Epithelial cell of proximal tubule (primary cell): ENCODE measurements at places on chromosomes 5 and 9. TPM values are rescaled to one million over a fixed set of nuclear protein-coding genes. Genes with fewer than 3 reads are reported as not detected.

DNA sequence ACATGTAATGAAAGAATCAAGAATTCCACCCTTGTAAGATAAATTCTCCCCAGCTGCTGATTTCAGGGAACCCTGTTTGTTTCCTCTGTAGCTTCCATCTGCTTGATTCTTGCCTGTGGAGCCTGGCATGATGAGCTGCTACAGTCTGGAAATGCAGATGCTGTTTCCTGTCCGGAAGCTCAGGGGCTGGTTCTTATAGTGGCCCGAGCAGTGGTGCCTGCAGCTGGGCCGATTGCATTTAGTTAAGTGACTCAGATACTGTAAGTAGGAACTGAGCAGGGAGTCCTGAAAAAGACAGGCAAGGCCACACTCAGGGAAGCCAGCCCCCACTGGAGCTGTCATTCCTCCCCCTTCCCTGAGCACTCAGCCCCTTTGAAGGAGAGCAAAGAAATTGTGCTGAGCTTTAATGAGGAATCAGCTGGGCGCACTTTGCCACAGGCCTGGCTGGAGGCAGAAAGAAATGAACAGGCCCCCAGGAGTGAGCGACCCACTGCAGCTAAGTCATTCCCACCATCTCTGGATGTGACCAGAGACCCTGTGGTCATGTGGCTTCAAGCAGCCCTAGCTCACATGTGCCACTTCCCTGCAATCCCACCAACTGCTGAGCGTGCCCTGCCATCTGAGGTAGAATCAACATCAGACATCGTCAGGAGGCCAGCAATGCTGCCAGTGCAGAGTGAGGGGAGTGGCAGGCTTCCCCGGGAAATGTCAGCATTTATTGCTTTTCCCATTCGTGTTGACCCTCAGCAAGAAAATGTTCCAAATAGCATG lies 206.0 kb upstream of the WWC1 start:
- DNase-seq: no peak

- DNase-seq: no peak
These were observed 196.3 kb upstream of the KLF4 start for GRCh38 chr9:107685901-107686300.

DNA sequence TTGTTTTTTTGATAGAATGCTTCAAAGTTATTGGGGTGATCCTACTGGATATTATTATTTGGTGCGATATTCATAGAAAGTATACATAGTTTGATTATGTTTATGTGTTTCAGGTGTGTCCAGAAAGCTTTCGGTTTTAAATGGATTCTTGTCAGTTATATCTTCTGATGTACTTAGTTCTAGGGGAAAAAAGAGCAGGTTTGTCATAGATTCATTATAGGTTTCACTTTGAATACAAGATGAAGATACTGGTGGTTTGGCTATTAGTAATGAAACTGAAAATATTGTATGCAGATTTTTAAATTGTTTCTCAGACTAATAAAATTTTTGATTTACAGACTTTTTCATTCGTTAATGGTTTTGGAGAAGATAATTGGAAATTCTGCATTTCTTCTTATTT lies 98.9 kb downstream of the MAN2A1 start:
- DNase-seq: no peak

GRCh38 chr5:58735637-58736036 lies 152.8 kb downstream of the RAB3C start:
- no peak for DNase-seq

GRCh38 chr5:33465120-33465519 lies 24.4 kb downstream of the TARS1 start:
- DNase-seq: no peak

DNA sequence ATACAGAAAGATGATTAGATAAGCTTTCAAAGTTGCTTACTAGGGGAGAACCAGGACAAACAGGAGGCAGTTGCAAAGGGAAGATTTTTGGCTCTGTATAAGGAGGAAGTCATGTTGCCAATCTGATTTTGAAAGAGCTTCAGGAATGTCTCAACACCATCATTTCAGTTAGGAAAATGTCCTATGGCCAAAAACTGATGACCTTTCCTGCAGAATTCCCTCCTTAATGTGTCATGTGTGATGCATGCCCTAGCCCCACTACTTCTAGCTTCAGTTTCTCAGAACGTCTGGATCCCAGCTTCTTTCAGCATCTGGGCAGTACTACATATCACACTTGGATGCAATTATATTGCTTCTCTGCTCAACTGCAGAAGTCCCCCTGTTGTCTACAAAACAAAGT lies 211.5 kb upstream of the NREP start:
- DNase-seq: no peak

GRCh38 chr9:92723299-92723625 lies 41.4 kb downstream of the BICD2 start:
- DNase-seq: no peak

DNA sequence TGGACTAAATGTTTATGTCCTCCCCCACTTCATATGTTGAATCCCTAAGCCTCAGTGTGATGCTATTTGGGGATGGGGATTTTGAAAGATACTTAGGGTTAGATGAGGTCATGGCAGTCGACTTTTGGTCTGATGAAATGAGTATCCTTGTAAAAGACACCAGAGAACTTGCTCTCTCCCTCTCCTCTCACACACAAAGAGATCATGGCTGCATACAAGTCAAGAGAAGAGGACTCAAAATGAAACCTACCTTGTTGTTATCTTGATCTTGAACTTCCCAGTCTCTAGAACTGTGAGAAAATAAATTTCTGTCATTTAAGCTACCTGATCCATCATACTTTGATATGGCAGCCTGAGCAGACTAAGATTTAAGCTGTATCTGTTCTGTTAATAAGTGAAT lies 144.0 kb upstream of the HAPLN1 start:
- no peak for DNase-seq

DNA sequence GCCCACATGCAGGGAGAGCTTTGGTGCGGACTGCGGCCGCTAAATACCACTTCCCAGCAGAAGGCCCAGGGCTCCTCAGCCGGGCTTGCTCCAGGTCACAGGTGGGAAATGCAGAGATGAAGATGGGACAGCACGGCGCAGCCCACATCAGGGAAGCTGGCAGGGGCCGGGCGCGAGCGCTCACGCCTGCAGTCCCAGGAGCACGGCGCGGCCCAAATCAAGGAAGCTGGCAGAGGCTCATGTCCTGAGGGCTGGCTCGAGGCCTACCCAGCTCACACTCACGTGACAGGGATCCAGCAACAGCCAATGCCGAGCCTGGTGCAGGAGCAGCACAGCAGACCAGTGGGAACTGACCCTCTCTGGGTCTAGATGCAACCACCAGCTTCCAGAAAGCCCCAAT lies 16.3 kb downstream of the LPCAT1 start:
- DNase-seq: no peak

- no peak for DNase-seq
These were observed 228.0 kb upstream of the ADAMTSL1 start for GRCh38 chr9:18245911-18246310.

DNA sequence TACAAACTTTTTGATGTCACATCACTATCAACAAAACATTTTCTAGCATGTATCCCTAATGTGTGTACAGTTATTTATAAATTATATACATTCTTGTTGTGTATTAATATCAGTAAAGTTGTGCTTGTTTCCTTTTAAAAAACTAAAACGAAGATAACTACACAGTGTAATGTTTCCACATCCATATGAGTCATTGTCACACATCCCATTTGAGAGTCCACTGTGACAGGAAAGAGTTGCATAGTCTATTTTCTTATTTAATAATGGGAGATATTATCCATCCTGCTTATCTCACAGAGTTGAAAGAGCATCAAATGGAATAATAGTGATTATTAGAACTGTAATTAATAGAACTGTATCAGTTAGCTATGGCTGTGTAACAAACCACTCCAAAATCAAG lies 434.0 kb upstream of the CLINT1 start:
- DNase-seq: no peak

- no peak for DNase-seq
These were observed 32.8 kb downstream of the VPS13A start for GRCh38 chr9:77210116-77210515.

DNA sequence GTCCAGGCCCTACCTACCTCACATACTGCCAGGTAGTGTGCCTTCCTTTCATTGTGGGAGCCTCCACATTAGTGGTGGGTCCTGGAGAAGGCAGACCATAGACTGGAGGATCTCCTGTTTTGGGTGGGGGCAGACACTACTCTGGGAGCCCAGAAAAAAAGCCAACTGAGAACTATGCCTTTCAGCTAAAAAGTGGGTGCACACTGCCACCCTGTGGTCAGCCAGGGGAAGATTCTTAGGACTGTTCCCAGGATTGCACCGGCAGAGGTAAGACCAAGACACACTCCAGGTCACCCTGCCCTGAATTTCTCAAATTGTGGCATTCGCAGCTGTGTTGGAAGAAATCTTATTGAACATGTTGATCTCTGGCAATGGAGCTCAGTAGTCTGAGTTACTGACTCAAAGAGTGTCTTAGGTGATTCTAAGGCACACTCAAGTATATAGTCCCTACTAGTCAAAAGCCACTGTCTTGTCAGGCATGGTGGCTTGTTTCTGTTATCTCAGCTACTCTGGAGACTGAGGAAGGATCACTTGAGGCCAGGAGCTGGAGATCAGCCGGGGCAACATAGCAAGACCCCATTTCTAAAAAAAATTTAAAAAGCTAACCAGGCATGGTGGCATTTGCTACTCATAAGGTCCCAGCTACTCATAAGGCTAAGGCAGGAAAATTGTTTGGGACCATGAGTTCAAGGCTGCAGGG lies 3.6 kb downstream of the SIGMAR1 start:
- DNase-seq: no peak

- no peak for DNase-seq
These were observed 518 bp downstream of the UBE2B start for GRCh38 chr5:134371834-134372340.

SGCD gene
- total RNA-seq: 0.06 TPM in 1 of 2 replicates, not detected in the other

HRH2 gene
- 0.29 and 0.65 TPM in 2 replicates for total RNA-seq

GALNT10 gene
- 23.5 and 45.1 TPM in 2 replicates for total RNA-seq

ADAMTSL2 gene
- not detected in 2 replicates for total RNA-seq

ALDH1B1 gene
- 47.5 and 79.3 TPM in 2 replicates for total RNA-seq
